ENCODE measurements at places on chromosomes 16 and 17.
A peak's percentile ranks its signal among the peaks of the same experiment; 100 is the strongest.

DNA sequence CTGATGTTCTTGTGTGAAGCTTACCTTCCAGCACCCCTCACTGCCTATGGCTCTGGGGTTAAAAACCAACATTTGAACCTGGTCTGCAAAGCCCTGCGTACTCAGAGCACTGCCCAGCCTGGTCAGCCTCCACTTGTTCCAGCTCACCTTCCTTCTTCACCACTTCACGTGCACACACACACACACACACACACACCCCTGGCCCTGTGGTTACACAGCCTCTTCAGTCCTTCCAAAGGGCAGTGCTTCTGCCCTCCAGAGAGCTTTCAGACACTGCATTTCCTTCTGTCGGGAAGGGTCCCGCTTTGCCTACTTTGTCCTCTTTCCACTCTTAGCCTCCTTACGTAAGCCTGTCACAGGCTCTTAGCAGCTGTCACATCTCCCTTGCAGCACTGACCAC, 9.6 kb upstream of the TMEM220 start:
- DNase-seq = no peak

DNA sequence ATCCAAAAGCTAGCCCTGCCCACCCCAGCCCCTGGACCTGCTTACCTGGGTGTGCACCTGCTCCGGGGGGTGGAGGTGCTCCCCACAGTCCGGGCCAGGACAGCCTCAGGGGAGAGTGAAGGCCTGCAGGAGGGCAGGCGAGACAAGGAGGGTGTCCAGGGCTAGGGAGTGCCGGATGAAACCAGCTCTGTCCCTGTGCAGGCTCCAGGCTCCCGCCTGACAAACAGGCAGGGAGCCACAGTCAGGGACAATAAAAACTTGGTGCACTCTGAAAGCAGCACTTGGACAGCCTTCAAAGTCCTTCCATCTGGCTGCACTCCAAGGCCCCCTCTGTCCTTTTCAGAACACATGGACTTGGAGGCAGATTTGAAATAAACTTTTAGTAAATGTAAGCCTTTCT, 3.9 kb downstream of the PAQR4 start:
- no peak for DNase-seq

DNA sequence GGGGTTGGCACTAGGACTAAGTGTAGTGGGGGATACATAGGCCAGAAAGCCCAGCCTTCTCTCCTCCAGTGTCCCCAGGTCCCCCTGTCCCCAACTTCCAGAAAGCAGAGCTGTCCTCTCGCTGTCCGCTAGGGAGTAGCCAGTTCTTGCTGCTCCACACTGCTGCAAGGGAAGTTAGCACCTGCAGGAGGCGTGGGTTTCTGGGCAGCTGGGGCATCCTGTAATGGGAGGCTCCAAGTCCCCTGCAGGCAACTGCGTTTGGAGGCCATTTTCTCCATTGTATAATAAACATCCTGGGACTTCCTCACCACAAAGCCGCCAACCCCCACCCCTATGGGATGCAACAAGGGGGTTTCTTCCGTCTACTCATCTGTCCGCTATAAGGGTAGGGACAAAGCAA, 1.7 kb downstream of the RPRML start:
- DNase-seq = no peak

DNA sequence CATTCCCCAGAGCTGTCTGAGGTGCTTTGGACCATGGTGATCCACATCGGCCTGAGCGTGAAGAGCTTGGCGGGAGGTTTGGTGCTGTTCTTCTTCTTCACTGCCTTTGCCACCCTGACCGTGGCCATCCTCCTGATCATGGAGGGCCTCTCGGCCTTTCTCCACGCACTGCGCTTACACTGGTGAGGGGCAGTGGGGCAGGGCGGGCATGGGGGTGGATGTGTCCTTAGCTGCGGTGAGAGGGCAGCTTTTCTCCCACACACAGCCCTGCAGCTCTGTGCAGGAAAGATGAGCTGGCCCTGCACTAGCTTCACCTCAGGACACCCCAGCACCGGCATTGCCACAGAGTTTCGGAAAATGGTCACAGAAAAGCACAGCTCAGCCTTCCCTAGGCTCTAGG, 21.8 kb upstream of the NAGLU start:
- no peak for DNase-seq

- DNase-seq = no peak
Measured at GRCh38 chr17:32777436-32777835, 99.5 kb downstream of the MYO1D start.

- peak; percentile 19 for DNase-seq
Measured at GRCh38 chr16:81623365-81624102, 155.6 kb upstream of the PLCG2 start.

DNA sequence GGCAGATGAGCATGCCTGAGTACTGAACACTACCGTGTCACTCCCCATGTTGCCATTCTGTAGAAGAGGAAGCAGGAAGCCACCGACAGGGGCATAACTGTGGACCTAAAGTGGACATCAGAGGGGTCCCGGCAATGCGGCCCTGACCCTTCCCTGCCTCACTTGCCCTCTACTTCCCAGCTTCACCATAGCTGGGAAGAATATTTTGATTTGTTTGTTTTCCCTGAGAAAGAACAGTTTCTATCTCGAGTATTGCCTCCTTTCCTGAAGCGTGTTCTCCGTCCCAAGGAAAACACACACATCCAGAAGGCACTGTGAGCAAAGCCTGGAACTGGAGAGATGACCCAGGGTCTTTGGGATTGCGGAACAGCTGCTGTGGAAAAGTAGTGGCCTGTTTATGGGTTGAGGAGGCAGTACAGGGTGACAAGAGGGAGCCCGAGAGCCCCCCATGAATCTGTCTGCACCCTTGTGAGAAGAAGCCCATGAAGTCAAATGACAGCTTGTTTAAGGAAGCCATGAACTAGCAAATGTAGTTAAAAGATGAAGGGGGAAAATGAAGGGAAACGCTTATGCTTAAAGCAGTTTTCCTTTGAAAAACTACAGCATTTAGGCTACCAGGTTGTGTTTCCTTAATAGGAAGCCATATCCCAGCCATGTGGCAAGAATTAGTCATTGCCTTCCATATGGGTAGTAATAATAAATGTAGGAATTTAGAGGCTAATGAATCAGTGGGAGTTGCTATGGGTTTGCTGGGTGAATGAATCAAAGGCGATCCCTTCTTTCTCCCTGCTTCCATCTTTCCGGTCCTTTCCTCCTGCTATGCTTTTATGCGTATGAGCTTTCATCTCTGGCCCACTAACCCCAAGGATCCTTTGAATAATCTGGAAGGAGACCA, 90.0 kb upstream of the TBX2 start:
- no peak for DNase-seq

DNA sequence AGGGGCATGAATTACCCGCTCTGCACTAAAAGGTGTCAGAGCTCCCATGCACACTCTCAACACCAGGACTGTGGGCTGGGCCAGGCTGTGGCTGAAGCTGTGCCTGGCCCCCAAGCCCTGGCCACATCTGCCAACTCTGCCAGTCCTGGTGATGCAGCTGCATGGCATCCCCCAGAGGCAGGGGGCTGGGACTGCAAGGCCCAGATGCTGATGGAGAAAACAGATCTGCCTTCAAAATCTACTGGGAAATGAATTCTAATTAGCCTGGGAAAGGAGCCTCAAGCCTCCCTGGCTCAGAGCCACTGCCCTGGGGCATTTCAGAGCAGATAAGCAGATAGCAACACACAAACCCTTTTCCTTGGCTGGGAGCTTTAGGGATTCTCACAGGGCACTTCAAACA, 3.4 kb downstream of the CHST6 start:
- DNase-seq = no peak

DNA sequence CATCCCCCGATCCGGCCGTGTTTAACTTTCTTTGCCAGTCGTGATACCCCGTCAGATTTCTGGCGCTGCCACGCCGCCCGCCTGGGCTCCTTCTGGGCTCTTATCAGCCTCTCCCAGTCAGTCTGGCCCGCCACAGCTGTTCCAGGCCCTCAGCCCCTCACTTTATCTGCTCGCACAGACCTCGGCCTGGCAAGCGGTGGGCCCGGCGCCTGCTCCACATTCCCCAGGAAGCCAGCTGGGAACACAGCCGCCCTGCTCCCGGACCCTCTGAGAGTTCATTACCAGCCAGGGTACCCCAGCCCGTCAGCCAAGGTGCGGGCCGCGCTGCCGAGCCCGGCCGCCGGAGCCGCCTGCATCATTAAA, 157.5 kb downstream of the ZNF423 start:
- DNase-seq = no peak

GRCh38 chr17:64223931-64224629, 39.0 kb downstream of the TEX2 start:
- DNase-seq = no peak

- DNase-seq = no peak
Measured at GRCh38 chr16:4639899-4640509, 15.4 kb downstream of the MGRN1 start.

DNA sequence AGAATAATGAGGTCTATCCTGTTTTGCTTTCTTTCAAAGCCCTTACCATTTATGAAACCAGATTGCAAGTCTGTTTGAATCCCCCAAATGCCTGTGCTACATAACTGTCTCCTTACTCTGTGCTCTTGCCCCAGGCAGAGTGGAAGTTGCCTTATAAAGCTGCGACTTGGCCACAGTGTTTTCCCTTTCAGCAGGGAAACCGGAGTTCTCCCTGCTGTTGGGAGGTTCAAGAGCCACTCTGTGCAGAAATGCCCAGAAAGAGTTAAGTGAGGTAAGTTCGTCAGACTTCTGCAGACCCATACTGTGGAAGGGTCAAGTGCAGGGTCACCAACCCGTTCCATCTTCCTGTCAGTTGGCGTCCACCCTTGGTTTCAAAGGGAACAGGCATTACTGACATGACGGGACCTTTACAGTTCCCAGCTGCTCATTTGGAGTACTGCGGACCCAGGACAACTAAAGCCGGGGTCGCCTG, 508.9 kb downstream of the WWOX start:
- no peak for DNase-seq

DNA sequence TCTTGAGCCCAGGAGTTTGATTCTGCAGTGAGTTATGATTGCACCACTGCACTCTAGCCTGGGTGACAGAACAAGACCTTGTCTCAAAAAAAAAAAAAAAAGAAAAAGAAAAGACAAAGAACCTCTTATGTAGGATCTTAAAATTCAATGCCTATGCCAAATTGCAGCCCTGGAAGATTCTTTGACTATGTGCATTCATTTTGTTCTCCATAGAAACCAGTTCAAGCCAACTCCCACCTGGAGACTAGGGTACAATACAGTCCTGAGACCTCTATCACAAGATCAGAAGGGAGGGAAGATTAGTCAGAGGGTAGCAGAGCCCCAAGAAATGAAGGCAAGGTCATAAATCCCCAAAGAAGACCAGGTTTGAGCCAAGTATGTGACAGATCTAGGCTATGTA, 90.6 kb upstream of the HAS3 start:
- no peak for DNase-seq

DNA sequence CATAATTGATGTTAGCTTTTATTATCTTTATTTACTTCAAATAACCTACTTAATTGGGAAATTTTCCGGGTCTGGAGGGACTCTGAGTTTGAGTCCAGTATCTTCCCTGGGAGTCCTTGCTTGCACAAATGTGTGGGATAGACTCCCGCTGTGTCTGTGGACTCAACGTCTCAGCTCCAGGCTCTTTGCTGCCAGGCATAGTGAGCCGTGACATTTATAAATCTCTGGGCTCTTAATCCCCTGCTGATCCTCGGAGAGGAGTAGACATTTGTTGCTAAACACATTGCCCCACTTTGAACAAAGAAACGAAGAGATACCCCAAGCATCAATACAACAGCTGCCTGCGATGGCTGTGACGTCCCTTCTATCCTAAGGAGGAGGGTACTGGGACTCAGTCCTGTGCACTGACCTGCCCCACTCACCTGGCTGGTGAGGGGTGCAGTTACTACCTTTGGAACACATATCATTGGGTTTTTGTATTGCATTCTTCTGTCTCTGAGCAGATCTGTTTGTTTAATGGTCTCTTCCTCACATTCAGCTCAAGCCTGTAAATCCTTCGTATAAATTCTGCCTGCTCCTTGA, 316.9 kb downstream of the HAPSTR1 start:
- no peak for DNase-seq

DNA sequence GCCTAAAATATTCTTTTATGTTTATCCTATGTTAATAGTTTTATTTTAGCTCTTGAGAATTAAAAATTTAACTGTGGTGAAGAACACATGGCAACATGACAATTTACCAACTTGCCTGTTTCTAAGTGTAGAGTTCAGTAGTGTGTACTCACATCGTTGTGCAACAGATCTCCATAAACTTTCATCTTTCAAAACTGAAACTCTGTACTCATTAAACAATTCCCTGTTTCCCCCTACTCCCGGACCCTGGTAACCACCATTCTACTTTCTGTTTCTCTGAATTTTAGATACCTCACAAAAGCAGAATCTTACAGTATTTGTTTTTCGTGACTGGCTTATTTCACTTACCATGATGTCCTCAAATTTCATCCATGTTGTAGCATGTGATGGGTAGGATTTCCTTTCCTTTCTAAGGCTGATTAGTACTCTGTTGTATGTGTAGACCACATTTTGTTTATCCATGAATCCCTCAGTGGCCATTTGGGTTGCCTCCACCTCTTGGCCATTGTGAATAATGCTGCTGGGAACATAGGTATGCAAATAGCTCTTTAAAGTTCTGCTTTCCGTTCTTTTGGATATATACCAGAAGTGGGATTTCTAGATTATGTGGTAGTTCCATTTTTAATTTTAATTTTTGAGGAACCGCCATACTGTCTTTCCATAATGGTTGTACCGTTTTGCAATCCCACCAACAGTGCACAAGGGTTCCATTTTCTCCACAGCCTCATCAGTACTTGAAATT, 17.4 kb downstream of the IST1 start:
- DNase-seq = no peak

- DNase-seq = no peak
Measured at GRCh38 chr17:3857261-3858105, 11.4 kb upstream of the NCBP3 start.

- DNase-seq = no peak
Measured at GRCh38 chr16:64626776-64627175, 495.1 kb downstream of the CDH11 start.

- DNase-seq = no peak
Measured at GRCh38 chr16:11586378-11586855, 302 bp downstream of the LITAF start.

GRCh38 chr17:62757500-62757951, 50.6 kb downstream of the MARCHF10 start:
- no peak for DNase-seq

GRCh38 chr16:30030841-30031413, at the start of gene TLCD3B:
Gene TLCD3B (minus strand): TSS chr16:30031271. CDS start chr16:30030527, 744 bp downstream.
- no peak for DNase-seq

GRCh38 chr17:66549731-66550207, 247.4 kb downstream of the PRKCA start:
- DNase-seq = no peak

DNA sequence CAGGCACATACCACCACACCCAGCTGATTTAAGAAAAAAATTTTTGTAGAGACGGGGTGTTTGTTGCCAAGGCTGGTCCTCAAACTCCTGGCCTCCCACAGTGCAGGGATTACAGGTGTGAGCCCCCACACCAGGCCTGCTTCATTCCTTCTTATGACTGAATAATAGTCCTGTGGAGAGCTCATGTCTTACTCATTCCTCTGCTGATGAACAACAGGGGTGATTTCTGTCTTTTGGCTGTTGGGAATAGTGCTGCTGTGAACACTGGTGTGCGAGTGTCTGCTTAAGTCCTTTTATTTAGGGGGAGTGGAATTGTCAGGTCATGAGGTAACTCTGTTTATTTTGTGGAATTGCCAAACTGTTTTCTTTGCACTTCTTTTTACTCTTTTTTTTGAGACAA, 2.7 kb upstream of the CTRB1 start:
- DNase-seq = no peak

- DNase-seq = no peak
Measured at GRCh38 chr16:83774066-83774465, 33.7 kb upstream of the HSBP1 start.
